ENCODE measurements at places on chromosomes 5 and 9.
A peak's percentile ranks its signal among the peaks of the same experiment; 100 is the strongest.

DNA sequence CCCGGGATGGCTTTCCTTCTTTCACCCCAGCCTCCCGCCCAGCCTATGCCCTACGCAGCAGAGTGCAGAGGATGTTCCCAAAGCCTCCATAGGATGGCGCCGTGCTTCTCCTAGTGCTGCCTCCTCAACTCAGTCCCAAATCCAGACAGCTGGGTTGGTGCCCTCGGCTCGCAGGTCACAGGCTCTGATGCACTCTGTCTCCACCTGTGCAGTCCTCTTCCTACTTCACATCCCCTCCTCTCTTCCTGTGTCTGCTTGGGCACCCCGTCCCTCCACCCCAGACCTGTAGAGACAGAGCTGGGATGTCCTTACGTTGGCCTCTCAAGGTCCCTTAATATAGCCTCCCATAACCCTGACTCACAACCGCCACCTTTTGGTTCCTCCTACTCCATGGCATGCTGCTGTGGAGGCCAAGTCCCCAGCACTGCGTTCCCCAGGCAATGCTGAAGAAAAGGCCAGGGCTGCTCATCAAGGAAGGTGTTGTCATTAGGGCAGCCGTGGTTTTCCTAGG is 314.4 kb downstream of the GADD45G start:
- peak; percentile 73 for DNase-seq

DNA sequence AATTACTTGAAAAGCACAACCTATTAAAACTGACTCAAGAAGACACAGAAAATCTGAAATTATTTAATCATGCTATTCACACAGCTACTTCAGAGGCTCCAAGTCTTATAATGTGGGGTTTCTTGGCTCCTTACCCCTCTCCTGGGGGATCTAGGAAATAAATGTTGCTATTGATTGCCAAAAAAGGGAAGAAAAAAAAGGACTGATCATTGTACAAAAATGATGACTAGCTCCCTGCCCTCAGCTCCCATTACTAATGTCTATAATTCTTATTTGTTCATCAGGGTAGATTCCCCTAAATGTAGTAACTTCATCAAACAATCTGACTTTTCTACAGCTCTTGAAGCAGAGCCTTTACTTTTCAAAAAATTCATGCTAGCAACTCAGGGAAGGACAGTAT is 3.3 kb upstream of the SMC5 start:
- no peak for DNase-seq

DNA sequence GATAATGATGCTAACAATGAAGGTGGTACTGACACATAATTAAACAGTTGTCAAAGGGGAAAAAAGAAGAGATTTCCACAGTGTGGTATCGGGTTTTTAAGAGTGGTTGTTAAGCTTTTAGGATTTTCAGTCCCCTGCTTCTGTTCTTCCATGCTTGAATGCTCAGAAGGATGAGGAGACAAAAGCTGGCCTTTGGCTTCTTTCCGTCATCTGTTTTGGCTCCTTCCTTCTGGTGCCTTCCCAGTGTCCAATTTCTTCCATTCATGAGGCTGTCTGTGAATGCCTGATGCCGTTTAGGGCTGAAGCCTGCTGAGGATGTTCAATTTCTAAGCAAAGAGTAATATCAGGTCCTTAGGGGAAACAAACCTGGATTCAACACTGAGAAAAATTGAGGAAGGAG is 179.6 kb upstream of the GLRA1 start:
- DNase-seq, result no peak

GRCh38 chr9:121876658-121877271 is 216.3 kb downstream of the TTLL11 start:
- DNase-seq, result no peak

- no peak for DNase-seq
Measured at GRCh38 chr9:117528225-117528624, 113.4 kb upstream of the ASTN2 start.

GRCh38 chr5:9386945-9387344 is 158.9 kb downstream of the SEMA5A start:
- no peak for DNase-seq

- peak; percentile 71 for DNase-seq
Measured at GRCh38 chr9:131728961-131729360, 10.9 kb downstream of the RAPGEF1 start.

DNA sequence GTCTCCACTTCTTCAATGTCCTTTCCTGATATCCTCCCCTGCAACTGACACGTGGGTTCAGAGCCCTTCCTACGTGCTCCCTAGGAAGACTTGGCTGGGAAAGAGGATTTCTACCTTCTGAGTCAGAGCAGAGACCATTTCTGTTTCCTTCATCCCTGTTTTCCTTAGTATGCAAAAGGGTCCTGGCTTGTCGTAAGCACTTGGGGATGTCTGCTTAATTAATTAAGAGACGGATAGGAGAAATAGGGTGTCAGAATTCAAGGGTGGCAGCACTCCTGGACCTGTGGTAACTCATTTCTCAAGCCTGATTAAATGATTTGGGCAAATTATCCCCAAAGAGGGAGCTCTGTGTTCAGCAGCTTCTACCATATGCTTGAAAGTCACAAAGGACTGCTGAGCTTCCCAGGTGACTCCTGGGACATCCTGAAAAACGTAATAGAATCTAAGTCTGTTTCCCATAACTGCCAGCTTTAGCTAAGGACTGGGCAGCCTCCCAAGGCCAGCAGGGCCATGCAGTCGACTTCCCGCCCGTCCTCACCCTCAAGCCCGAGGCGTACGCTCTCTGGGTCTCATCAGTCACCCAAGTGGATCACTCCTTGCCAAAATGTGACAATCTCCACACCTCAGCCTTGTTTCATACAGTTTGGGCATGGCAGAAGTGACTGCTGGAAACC is 20.5 kb downstream of the ABCA1 start:
- no peak for DNase-seq

- DNase-seq, result no peak
Measured at GRCh38 chr5:78667461-78668103, 19.0 kb upstream of the LHFPL2 start.

DNA sequence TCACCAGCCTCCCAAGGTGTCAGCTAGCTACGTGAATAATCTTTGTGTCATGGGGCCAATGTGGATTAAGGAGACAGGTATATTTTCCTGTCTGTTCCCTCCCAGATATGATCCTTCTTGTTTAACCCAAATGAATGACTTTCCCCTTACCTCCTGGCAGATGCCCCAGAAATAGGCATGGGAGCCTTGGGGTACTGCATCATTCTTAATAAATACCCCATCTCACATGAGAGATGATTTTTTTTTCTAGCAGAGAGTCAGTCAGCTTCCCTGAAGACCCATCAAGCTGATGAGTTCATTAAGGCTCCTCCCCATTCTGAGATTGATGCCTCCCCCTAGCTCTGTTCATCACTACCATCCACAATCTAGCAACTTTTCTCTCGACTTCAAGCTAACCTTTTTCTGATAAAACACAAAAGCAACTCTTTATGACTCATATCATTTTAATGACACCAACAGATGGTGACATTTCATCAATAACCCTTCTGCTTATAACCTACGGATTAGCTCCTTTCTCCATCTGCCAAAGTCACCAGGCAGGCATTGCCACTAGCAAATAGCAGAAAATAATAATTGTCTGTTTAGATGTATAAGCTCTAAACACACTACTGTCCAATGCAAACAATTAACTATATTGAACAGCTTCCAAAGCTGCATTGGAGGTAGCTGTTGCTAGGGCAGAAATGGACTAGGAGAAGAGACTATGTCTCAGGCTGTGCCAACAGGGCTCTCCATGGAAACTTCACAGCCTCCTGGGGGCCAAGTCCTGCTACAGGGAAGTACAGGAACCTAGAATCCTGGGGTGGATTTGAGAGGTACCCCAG is 143.7 kb downstream of the ACER2 start:
- no peak for DNase-seq

DNA sequence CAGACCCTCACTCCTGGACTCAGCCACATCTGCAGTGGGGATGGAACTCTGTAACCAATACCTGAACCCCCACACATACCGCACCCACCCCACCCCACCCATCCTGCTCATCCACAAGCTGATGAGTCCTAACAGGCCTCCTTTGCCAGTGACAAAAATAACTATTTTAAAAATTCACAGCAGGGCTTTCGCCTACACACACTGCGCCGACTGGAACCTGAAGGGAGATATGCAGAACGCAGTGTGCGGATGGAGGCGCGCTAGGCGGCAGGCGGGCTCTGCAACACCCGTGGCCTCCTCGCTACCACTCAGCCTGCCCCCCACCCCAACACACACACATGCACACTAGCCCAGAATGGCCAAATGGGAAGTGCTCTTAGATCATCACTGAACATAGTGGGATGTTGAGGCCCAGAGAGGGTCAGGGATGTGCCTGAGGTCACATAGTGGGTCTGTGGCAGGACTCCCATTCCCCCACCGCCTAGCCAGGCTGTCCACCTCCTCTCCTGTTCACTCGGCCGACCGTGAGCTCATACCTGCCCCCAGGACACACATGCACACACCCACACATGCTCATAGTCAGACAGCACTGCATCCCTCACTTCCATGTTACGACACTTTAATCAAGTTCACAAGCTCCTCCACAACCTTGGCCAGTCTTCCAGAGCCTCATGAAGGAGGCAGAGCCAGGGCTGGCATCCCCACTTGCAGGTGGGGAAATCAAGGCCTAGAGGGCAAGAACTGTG is 6.3 kb upstream of the CAMK2A start:
- DNase-seq, result no peak

GRCh38 chr9:130387398-130387797 is 57.4 kb upstream of the ASS1 start:
- no peak for DNase-seq

DNA sequence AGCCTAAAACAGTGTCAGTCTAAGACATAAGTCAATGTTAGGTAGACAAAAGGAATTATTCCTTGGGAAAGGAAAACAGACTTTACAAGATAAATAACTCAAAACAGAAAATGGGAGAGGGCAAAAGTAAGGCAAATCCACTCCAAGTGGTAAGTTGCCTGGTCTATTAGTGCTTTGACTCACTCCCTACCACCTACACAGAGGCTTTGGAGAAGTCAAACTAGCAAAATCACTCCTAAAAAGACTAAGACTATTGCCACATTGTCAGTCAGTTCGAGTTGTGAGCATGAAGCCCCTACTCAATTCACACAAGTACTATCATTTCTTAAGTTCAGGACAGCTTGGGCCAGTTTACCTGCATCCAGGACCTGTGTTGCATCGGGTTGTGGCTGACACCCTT is 5.2 kb upstream of the ZBTB6 start:
- no peak for DNase-seq

DNA sequence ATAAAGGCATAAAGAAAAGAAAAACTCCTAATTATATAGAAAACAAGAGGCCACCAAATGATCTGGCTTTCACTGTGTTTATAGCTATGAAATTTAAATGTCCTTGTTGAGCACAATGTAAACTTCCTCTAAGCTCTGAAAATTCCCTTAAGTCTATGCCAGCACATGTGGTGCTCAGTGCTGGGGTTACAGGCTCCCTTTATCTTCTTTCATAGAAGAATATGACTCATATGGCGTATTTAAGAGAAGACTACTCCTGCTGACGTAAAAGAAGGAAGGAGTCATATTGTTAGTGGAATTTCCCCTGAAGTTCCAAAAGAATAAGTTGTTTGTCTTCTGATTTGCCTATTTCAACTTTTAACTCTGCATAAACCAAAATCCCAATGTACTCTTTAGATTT is 30.4 kb downstream of the RNF145 start:
- peak; percentile 63 for DNase-seq

- DNase-seq, result no peak
Measured at GRCh38 chr5:116673453-116673852, 98.8 kb upstream of the SEMA6A start.

DNA sequence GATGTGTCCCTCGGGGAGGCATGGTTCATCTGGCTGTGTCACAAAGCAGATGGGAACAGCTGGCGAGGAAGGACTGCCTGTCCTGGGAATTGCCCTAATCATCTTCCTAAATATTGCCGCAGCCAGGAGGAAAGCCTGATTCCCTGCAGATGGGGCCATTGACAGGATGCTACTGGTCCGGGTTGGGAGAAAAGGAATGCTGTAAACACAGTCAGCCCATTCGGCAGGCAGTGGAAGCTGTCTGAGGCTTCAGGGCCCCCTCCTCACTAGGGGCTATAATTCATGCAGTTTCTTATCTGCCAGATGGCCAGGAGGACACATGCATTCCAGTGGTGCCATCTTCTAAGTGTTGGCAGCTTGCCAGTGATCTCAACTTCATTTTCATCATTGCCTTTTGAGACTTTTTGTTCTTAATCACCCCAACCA is 110.3 kb downstream of the KCNIP1 start:
- DNase-seq, result no peak

- DNase-seq, result peak; percentile 60
Measured at GRCh38 chr5:91384671-91385430, 1.7 kb upstream of the ARRDC3 start.

DNA sequence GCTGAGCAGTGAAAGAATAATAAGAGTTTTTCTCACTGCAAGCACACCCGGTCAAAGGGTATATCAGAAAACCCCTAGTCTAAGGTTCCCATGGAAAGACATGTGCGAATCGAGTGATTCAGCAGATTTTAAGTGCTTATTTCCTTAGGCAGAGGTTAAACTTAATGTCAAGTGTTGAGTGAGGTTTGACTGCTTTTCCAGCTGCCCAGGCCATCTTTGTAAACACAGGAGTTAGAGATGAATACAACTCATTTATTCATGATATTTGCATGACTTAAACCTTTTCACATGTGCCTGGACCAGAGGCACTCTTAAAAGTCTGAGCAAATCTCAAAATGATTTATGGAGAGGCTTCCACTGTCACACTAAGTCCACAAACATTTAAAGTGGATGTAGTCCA is 137.8 kb upstream of the RGMB start:
- DNase-seq, result no peak

GRCh38 chr5:150215979-150216944 is 26.4 kb downstream of the SLC6A7 start:
- DNase-seq, result no peak

DNA sequence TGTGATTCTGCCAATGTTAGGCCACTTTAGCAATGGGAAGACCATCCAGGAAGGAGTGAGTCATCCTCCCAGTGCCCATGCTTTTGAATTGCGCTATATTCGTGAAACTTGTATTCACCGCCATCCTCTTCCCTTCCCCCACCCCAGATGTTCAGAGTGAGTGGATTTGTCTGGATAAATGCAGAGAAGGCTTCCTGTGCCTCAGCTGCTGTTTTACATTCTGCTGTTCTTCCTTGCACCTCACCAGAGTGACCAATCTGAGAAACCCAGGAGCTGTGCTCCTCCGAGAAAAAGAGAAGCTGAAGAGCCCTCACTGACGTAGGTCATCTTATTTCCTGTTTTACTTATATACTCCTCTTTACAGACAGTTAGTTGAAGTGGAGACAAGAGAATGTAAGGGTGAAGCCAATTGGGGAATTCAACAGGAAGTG is 24.6 kb upstream of the SVEP1 start:
- DNase-seq, result no peak

GRCh38 chr5:113663879-113664541 is 150.5 kb downstream of the YTHDC2 start:
- DNase-seq, result peak; percentile 40

GRCh38 chr5:109566361-109566760 is 123.4 kb upstream of the MAN2A1 start:
- no peak for DNase-seq

- DNase-seq, result no peak
Measured at GRCh38 chr5:64506567-64507263, 900 bp downstream of the RGS7BP start.

Measured in activated naive CD4-positive, alpha-beta T cell treated with anti-CD3 and anti-CD28 coated beads for 36 hours (primary cell).